Bronchial smooth muscle cell (primary cell): ENCODE measurements at places on chromosomes 13 and 19. TPM values are rescaled to one million over a fixed set of nuclear protein-coding genes. Genes with fewer than 3 reads are reported as not detected.

The SLC35E1 gene
- total RNA-seq, result 11.0 and 12.6 TPM in 2 replicates

The FNDC3A gene
- 48.5 and 55.8 TPM in 2 replicates for total RNA-seq

The DACH1 gene
- total RNA-seq, result under 0.01 TPM in 2 replicates

The ZNF823 gene
- 2.8 and 5.2 TPM in 2 replicates for total RNA-seq

The CLEC4M gene
- not detected in 2 replicates for total RNA-seq

The CNFN gene
- total RNA-seq, result not detected in 2 replicates

The RNF17 gene
- total RNA-seq, result not detected in 2 replicates

The CGB8 gene
- not detected in 2 replicates for total RNA-seq

The AMH gene
- total RNA-seq, result 0.16 and 0.17 TPM in 2 replicates

The ADGRE3 gene
- total RNA-seq, result not detected in 2 replicates

The HPN gene
- 0.09 and 0.16 TPM in 2 replicates for total RNA-seq

The LHB gene
- not detected in 2 replicates for total RNA-seq

The KLK5 gene
- 0.34 TPM in 1 of 2 replicates, not detected in the other for total RNA-seq

The KLK8 gene
- total RNA-seq, result not detected in 2 replicates

The FUT1 gene
- under 0.01 TPM in 2 replicates for total RNA-seq

The CIRBP gene
- 134 and 212 TPM in 2 replicates for total RNA-seq

The FXYD1 gene
- 4.4 and 14.6 TPM in 2 replicates for total RNA-seq

The ANKRD24 gene
- total RNA-seq, result 2.4 and 4.4 TPM in 2 replicates

The SYCN gene
- total RNA-seq, result not detected in 2 replicates

The VSTM2B gene
- total RNA-seq, result not detected in 2 replicates

The CTXN1 gene
- total RNA-seq, result 0.26 and 0.63 TPM in 2 replicates

The MEIS3 gene
- total RNA-seq, result 21.4 and 47.4 TPM in 2 replicates

The KIR3DL2 gene
- not detected in 2 replicates for total RNA-seq

The KLK11 gene
- total RNA-seq, result 0.17 TPM in 1 of 2 replicates, not detected in the other

The SIGLEC12 gene
- total RNA-seq, result not detected in 2 replicates

The TRAPPC6A gene
- total RNA-seq, result 11.0 and 13.4 TPM in 2 replicates

The FGF9 gene
- not detected in 2 replicates for total RNA-seq

The ZNF28 gene
- total RNA-seq, result 7.3 and 9.4 TPM in 2 replicates

The GJB2 gene
- 1.3 and 2.2 TPM in 2 replicates for total RNA-seq

The IL4I1 gene
- total RNA-seq, result 0.47 and 0.52 TPM in 2 replicates

The DACT3 gene
- 3.3 and 4.6 TPM in 2 replicates for total RNA-seq

The CLEC17A gene
- 0.09 and 0.16 TPM in 2 replicates for total RNA-seq

The ATP4B gene
- total RNA-seq, result not detected in 2 replicates

The LGI4 gene
- total RNA-seq, result 0.47 and 0.52 TPM in 2 replicates

The ZNF709 gene
- total RNA-seq, result 3.2 and 3.8 TPM in 2 replicates

The LILRB4 gene
- total RNA-seq, result not detected in 2 replicates

The IL12RB1 gene
- 0.32 TPM in 1 of 2 replicates, not detected in the other for total RNA-seq

The CRB3 gene
- total RNA-seq, result 0.09 and 0.16 TPM in 2 replicates

The KLK7 gene
- total RNA-seq, result not detected in 2 replicates

The C19orf67 gene
- total RNA-seq, result not detected in 2 replicates

The FAAP24 gene
- 0.94 and 1.6 TPM in 2 replicates for total RNA-seq

The PLK5 gene
- under 0.01 TPM in 1 of 2 replicates, not detected in the other for total RNA-seq

The PCP2 gene
- not detected in 2 replicates for total RNA-seq

The ERCC2 gene
- 12.5 and 13.2 TPM in 2 replicates for total RNA-seq

The HIPK4 gene
- total RNA-seq, result 0.16 and 0.17 TPM in 2 replicates

The HCN2 gene
- total RNA-seq, result 1.5 and 1.6 TPM in 2 replicates

The DAND5 gene
- not detected in 2 replicates for total RNA-seq

The CEACAM16 gene
- 0.09 TPM in 1 of 2 replicates, not detected in the other for total RNA-seq

The TMEM238 gene
- total RNA-seq, result 0.16 TPM in 1 of 2 replicates, not detected in the other

The KLK4 gene
- not detected in 2 replicates for total RNA-seq

The IGLON5 gene
- not detected in 2 replicates for total RNA-seq

The C1QTNF9 gene
- total RNA-seq, result 0.09 TPM in 1 of 2 replicates, not detected in the other

The GIPC3 gene
- total RNA-seq, result 0.09 TPM in 1 of 2 replicates, not detected in the other

The CXCL17 gene
- not detected in 2 replicates for total RNA-seq

The FFAR1 gene
- total RNA-seq, result not detected in 2 replicates

The COMP gene
- 1.3 and 1.5 TPM in 2 replicates for total RNA-seq

The MISP3 gene
- total RNA-seq, result 0.34 and 0.63 TPM in 2 replicates

The LGALS4 gene
- total RNA-seq, result 0.09 TPM in 1 of 2 replicates, not detected in the other

The CGB5 gene
- 0.16 TPM in 1 of 2 replicates, not detected in the other for total RNA-seq

The ZNF729 gene
- not detected in 2 replicates for total RNA-seq
